ENCODE measurements at places on chromosomes 5 and 9. TPM values are rescaled to one million over a fixed set of nuclear protein-coding genes. Genes with fewer than 3 reads are reported as not detected.

The PRPF4 gene
- 18.7 TPM for total RNA-seq

The FAT2 gene
- total RNA-seq, result 25.0 TPM

The EIF4E1B gene
- not detected for total RNA-seq

The DMRTA1 gene
- total RNA-seq, result 1.9 TPM

The BSPRY gene
- total RNA-seq, result 2.6 TPM

The SLC6A3 gene
- total RNA-seq, result 0.10 TPM

The GRIN3A gene
- 0.21 TPM for total RNA-seq

The IRX1 gene
- total RNA-seq, result 1.6 TPM

Data from tongue (tissue), 3 donors.